ENCODE measurements at places on chromosomes 3 and 15.

- DNase-seq: no peak
Measured at GRCh38 chr3:59766200-59766872, 716.5 kb upstream of the CFAP20DC start.

- DNase-seq: no peak
Measured at GRCh38 chr3:12345141-12345561, 56.3 kb downstream of the PPARG start.

DNA sequence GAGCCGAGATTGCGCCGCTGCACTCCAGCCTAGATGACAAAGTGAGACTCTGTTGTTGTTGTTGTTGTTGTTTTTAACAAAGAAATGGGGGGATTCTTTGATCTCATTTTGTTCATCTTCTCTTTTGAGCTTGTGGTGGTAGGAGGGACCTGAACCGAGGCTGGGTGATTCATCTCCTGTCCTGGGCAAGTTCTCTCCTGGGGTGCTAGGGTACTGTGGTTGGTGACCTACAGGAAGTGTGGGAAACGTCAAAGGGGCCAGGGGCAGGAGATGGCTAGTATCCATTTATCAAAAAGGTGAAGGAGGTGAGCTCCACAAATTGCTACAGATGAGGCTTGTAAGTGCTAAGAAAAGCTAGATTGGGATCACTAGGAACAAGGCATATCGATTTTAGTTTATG, 14.3 kb downstream of the PPCDC start:
- no peak for DNase-seq

DNA sequence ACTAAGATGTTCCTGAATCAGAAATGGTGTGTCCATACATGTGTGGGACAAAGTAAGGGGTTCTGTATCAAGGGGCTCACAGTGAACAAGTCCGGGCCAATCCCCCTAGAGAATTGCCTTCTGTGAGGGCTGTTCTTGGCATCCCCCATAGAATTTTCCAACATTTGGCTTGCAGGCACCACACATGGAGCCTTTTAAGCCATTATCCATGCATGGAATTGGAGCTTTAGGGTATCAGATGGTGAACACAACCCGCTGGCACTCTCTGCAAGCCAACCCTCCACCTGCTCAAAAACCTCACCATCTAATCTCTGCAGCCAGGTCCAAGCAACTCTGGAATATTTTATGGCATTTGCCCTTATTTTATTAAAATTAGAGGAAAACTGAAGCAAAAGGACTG, 278.7 kb downstream of the ERC2 start:
- DNase-seq: no peak

DNA sequence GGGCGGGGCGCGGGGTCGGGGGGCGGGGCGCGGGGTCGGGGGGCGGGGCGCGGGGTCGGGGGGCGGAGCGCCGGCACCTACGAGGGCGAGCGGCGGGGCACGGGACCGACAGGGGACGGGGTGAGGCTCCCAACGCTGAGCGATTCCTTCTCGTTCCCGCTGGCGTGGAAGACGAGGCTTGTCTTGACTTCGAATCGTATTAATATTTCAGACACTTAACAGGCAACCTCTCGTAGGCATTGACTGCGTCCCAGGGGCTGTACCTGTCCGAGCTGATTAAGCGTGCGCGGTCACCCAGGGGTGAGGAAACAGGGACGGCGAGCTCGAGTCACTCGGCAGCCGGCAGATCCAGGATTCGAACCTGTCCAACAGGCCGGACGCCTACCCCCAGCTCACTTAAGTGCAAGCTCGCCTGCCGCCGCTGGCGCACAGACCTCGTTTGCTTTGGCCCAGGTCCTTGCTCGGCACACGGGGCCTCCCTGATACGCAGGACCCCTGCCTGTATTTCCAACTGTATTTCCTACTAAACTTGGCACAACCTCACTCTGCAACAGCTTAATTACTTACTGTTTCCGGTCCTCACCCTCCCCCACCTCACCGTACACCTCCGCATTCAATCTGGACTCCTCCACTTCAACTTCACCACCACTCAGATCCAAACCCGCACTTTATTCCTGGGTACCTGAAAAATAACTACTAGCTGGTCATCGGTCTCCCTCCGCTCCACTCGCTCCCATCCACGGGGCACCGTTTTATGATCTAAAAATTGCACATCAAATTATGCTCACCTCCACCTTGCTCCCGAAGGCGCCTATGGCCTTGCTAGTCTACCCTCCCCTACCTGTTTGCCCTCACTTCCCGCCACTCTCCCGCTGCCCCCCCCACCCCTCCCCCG, 722 bp upstream of the ZXDC start:
- no peak for DNase-seq

GRCh38 chr3:115843206-115843605, 219.9 kb downstream of the GAP43 start:
- DNase-seq: no peak

Measured in HS-27A (cell line).